ENCODE measurements at places on chromosomes 7 and 10.

DNA sequence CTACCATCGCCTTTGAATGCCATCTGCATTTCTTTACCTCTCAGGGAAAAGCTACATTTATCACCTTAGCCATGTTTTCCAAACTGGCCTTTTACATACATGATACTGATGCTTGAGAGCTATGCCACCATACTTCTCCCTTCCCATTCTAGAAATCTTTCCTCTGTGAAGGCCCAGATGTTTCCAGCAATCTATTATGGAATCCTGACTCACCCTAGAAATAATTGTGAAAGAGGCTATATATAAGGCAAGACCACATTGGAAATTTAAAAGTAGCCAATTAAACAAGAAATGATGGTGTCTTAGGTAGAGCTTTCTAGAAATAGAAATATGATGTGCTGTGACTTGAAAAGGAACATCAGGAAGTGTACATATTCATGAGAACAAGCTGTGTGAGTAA lies 389.7 kb downstream of the INHBA start:
- H3K27ac ChIP-seq: no peak overlapping the region
- H3K4me3 ChIP-seq: no peak overlapping the region
- DNase-seq: no peak
- H3K27me3 ChIP-seq: no peaks in the 10 kb centered on the region
- H3K36me3 ChIP-seq: no peaks in the 10 kb centered on the region

DNA sequence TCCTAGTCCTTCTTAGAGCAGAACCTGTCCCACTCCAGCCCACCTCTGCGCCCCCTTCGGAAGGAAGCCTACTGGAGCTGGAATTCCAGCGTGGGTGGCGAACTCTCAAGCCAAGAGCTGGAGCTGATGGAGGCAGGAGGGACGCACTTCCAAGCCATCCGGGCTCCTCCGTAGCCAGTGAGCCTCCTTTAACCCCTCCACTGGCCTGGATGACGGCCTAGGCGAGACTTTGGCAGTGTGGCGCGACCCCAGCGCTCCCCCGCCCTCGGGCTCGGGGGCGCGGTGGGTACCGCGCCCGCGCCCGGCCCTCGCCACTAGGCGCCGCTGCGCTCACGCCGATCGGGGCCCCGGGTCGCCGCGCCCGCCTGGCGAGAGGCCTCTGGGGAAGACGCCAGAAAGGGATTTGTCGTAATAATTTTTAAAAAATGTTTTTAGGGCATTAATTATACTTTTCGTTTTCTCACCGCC lies 5.1 kb upstream of the EMX2 start:
- H3K27me3 ChIP-seq: peaks cover 90% of the 10 kb centered on the region
- H3K4me3 ChIP-seq: peak overlapping the region; percentile 39
- H3K36me3 ChIP-seq: no peaks in the 10 kb centered on the region

- no peaks in the 10 kb centered on the region for H3K27me3 ChIP-seq
- H3K27ac ChIP-seq: no peak overlapping the region
- no peak for DNase-seq
Observed at GRCh38 chr7:4720225-4720624, 38.1 kb downstream of the FOXK1 start.

- no peak overlapping the region for H3K27ac ChIP-seq
- H3K4me1 ChIP-seq: no peaks in the 10 kb centered on the region
- no peaks in the 10 kb centered on the region for H3K36me3 ChIP-seq
- H3K4me3 ChIP-seq: no peak overlapping the region
- DNase-seq: no peak
- H3K27me3 ChIP-seq: no peaks in the 10 kb centered on the region
Observed at GRCh38 chr10:16341637-16342036, 95.2 kb upstream of the PTER start.

GRCh38 chr7:129777993-129778769 lies 166.7 kb downstream of the NRF1 start:
- no peaks in the 10 kb centered on the region for H3K36me3 ChIP-seq
- H3K27ac ChIP-seq: no peak overlapping the region
- peaks cover 63% of the 10 kb centered on the region for H3K27me3 ChIP-seq
- peaks cover 3% of the 10 kb centered on the region for H3K4me1 ChIP-seq

- DNase-seq: peak; percentile 97
- H3K27ac ChIP-seq: peak overlapping the region; percentile 63
- no peaks in the 10 kb centered on the region for H3K36me3 ChIP-seq
- H3K4me3 ChIP-seq: no peak overlapping the region
Observed at GRCh38 chr7:131249003-131249402, 78.7 kb upstream of the MKLN1 start.

DNA sequence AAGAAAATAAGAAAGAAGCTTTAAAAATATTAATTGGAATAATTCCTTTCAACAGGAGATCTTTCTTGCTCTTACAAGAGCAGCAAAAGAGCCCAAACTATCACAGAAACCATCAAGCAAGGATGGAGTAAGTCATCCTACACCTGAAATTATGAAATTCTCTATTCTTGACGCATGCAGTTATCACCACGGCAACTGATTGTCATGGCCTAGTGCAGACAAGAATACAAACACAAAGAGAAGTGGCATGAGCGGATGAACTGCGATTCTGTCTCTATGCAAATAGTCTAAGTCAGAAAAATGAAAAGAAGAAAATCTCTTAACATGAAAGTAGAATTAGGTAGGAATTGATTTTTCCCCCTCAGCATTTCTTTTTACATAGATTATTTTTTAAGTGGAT lies 54.8 kb upstream of the SLC35B4 start:
- H3K4me3 ChIP-seq: no peak overlapping the region
- H3K4me1 ChIP-seq: no peaks in the 10 kb centered on the region
- H3K36me3 ChIP-seq: no peaks in the 10 kb centered on the region
- peaks cover 7% of the 10 kb centered on the region for H3K27me3 ChIP-seq
- DNase-seq: no peak
- no peak overlapping the region for H3K27ac ChIP-seq

DNA sequence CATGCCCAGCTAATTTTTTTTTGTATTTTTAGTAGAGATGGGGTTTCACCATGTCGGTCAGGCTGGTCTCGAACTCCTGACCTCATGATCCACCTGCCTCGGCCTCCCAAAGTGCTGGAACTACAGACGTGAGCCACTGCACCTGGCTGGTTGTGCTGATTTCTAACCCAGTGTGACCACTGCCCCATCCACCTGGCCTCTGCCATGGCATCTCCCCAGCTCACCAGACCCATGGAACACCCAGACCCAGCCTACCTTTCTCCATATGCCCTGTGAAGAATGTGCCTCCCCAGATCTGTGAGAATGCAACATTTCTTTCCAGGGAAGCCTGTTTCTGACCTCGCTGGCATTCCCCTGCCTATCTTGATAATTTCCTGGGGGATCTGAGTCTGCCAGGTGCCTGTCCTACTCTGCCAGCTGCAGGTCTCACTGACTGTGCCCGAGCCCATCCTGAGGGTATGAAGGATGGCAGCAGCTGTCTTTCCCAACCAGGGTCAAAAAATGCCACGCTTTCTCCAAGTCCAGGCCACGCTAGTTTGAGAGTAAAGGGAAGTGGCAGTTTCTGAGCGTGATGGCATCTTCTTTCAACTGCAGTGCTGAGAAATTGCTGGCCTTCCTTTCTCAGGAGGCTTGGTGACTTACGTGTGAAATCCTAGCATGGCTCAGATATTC lies 324.4 kb upstream of the ZNF32 start:
- no peak overlapping the region for H3K27ac ChIP-seq
- no peak overlapping the region for H3K4me3 ChIP-seq
- no peaks in the 10 kb centered on the region for H3K4me1 ChIP-seq
- no peaks in the 10 kb centered on the region for H3K27me3 ChIP-seq
- H3K36me3 ChIP-seq: no peaks in the 10 kb centered on the region

- no peak overlapping the region for H3K27ac ChIP-seq
- no peaks in the 10 kb centered on the region for H3K27me3 ChIP-seq
- DNase-seq: peak; percentile 6
- H3K4me1 ChIP-seq: no peaks in the 10 kb centered on the region
Observed at GRCh38 chr10:73406846-73407245, 7.0 kb downstream of the ANXA7 start.

DNA sequence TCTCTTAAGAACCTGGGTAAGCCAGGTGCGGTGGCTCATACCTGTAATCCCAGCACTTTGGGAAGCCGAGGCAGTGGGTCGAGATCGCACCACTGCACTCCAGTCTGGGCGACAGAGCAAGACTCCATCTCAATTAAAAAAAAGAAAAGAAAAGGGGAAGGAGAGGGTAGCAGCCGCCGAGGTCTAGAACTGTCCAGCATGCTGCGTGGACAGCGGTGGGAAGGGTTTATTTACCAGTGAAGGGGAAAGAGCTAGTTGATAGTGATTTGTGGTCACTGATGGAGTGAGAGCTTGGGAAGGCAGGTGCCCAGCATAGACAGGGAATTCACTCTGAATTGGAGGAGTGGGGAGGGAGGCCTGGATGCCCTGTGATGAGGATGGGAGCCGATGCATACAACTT lies 43.4 kb upstream of the DAGLB start:
- no peak overlapping the region for H3K27ac ChIP-seq
- no peak for DNase-seq
- no peak overlapping the region for H3K4me3 ChIP-seq
- H3K27me3 ChIP-seq: peaks cover 6% of the 10 kb centered on the region

DNA sequence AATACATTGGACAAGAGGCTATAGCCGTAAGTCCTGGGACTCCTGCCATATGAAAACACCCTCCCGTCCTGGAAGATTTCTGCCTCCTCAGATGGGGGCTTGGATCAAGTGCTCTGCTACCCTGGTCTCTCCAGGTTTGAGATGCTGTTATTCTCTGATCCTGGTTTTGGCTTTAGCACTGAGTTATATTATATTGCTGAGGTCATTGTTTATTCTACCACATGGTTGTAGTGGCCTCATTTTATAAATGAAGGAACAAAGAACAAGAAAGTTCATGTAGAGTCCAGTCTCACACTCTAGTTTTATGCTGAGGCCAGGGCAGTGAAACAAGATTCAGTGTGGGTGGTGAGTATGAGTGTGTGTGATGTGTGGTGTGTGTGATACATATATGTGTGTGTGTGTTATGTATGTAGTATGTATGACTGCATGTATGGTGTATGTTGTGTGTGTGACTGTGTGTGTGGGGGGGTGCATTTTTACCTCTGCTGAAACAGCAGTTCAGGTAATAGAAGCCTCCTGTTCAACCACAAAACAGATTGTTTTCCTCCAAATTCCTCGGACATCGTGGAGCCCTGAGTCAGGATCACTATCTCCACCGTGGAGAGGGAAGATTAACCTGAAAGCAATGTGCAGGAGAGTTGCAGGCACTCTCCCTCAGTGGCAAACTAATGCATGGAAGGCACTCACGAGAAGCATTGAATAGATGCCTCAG lies 80.7 kb downstream of the C7orf25 start:
- no peak overlapping the region for H3K27ac ChIP-seq
- no peaks in the 10 kb centered on the region for H3K36me3 ChIP-seq
- peak; percentile 61 for DNase-seq
- H3K4me1 ChIP-seq: peaks cover 9% of the 10 kb centered on the region
- no peaks in the 10 kb centered on the region for H3K27me3 ChIP-seq

GRCh38 chr7:157508477-157508881 lies 171.7 kb downstream of the DNAJB6 start:
- H3K27me3 ChIP-seq: no peaks in the 10 kb centered on the region
- no peaks in the 10 kb centered on the region for H3K4me1 ChIP-seq
- no peak overlapping the region for H3K27ac ChIP-seq

GRCh38 chr7:744854-745430 lies 17.9 kb upstream of the PRKAR1B start:
- DNase-seq: no peak
- H3K36me3 ChIP-seq: peaks cover 7% of the 10 kb centered on the region
- no peak overlapping the region for H3K4me3 ChIP-seq
- H3K4me1 ChIP-seq: peaks cover 2% of the 10 kb centered on the region

DNA sequence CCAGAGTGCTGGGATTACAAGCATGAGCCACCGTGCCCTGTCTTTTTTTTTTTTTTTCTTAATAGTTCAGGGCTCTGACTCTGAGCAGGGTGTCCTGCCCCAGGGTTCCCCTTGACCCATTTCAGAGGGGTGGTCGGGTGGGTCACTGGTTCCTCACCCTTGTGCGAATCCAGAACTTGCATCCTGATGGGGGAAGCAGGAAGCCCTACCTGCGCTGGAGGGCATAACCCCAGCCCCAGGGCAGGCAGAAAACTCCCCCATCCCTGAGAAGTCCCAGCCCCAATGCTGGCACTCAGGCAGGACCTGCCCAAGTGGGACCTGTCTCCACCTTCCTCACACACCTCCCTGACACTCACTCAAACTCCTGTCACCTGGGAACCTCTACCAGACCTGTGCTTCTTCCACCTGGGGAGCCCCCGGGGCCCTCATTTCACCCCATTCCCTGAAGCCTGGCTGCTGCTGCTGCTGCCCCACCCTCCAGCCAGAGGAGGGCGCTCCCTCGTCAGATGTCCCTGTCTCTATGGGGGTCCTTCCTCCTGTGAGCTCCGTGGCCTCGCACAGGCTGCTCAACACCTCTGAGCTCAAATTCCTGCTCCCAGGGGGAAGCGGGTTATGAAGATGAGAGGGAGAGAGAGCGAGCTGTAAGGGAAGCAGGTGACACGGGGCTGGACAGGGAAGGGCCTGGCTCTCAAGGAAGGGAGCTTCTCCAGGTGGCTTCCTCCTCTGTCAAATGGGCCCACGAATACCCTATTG lies 15.1 kb upstream of the ZNF273 start:
- H3K4me3 ChIP-seq: no peak overlapping the region
- no peaks in the 10 kb centered on the region for H3K4me1 ChIP-seq
- no peak overlapping the region for H3K27ac ChIP-seq
- DNase-seq: no peak
- H3K36me3 ChIP-seq: no peaks in the 10 kb centered on the region

DNA sequence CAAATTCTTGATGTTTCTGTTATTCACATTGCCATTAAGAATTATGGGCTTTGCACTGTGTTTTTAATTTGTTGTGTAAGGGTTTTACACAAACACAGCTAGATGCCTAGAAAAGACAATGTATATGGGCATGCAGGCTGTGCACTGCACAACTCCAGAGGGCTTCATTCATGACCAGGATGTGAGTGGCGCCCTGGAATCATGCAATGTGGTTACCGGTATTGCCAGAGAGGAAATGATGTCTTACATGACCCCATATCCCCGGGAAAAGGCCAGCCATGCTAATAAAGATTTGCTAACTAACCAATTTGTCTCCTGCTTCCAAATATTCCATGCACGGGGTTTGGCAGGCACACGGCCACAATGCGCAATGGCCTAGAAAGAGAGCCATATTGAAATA lies 16.9 kb downstream of the KCNMA1 start:
- no peaks in the 10 kb centered on the region for H3K36me3 ChIP-seq
- peaks cover 8% of the 10 kb centered on the region for H3K4me1 ChIP-seq
- H3K27ac ChIP-seq: no peak overlapping the region
- H3K4me3 ChIP-seq: no peak overlapping the region
- DNase-seq: no peak

- peaks cover 2% of the 10 kb centered on the region for H3K27me3 ChIP-seq
- H3K36me3 ChIP-seq: no peaks in the 10 kb centered on the region
Observed at GRCh38 chr10:132974886-132975830, 32.8 kb upstream of the CFAP46 start.

GRCh38 chr10:113733635-113734034 lies 17.8 kb upstream of the PLEKHS1 start:
- H3K4me3 ChIP-seq: no peak overlapping the region
- peaks cover 4% of the 10 kb centered on the region for H3K36me3 ChIP-seq
- no peaks in the 10 kb centered on the region for H3K4me1 ChIP-seq
- H3K27me3 ChIP-seq: no peaks in the 10 kb centered on the region
- H3K27ac ChIP-seq: no peak overlapping the region

DNA sequence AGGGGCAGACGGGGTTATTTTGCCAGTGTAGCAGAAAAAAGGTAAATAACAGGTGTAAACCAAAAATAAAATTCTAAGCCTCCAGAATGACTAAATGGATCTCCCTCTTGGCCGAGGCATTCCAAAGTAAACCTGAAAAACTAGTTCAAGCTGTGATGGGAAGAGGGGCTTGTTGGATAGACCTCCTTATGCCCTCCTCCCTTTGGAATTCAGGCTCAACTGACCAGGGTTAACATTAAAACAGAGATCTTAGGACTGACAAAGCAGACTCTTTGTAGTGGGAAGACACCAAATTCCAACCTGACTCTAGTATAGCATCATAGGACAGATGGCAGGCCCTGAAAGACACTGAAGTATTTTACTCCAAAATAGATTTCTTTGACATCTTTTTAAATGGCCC lies 113.8 kb upstream of the ITGB1 start:
- DNase-seq: no peak
- no peaks in the 10 kb centered on the region for H3K36me3 ChIP-seq
- H3K27me3 ChIP-seq: no peaks in the 10 kb centered on the region
- H3K27ac ChIP-seq: no peak overlapping the region
- H3K4me1 ChIP-seq: no peaks in the 10 kb centered on the region

All from astrocyte (in vitro differentiated cells and primary cell).